ENCODE measurements at places on chromosomes 12 and 14.

DNA sequence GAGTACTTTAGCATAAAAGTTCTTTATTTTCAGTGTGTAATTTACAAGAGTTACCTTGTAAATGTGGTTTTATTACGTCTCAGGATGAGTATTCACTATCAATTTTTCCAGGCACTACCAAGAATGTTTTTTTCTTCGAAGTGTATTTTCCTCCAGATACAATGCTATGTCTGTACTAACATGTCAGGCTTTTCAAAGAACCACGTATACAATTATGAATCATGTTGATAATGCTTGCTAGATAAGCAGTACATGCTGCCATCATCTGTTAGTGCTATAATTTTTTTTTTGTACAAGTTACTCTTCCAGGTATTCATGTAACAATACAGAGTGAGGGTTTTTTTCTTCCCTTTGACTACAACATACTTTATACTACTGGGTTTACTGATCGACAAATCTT, 5.6 kb upstream of the KANSL2 start:
- no peak for DNase-seq

DNA sequence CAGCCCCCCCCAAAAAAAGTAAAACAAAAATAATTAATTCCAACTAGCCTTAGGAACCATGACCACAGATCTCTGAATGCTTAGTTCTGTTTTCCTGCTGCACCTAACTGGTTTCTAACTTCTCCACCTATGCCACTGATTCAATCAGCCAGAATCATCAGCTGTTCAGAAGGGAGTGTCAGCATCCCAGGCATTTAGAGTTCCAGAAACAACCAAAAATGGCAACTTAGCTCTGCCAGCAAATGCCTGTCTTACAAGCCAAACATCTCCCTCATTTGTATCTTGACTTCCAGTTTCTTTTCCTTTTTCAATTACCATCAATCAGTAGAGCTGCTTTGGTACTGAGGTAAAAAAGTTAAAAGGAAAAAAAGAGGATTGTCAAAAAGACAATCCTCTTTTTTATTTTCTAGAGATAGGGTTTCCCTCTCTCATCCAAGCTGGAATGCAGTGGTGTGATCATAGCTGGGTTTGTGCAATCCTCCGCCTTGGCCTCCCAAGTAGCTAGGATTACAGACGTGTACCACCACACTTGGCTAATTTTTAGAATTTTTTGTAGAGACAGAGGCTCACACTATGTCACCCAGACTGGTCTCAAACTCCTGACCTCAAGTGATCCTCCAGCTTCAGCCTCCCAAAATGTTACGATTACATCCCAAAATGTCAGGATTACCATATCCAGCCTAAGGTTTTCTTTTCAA, 45.2 kb upstream of the ISM2 start:
- DNase-seq: no peak

DNA sequence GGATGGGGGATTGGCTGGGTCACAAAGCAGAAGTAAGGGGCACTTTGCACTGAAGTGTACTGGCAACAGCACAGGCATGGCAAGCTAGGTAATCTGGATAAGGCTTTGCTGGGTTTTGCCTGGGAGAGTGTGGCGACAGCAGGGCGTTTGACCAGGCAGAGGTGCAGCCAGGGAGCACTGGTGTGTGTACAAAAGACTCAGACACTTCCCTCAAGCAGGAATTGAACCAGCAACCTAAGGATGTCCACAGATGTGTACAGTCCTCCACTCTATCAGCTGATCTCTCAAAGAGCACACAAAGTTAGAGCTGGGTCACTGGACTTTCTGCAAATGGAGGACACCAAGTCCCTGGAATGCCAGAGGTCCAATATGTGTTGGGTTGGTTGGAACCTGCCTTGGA, 15.4 kb upstream of the RNASE4 start:
- DNase-seq: no peak

DNA sequence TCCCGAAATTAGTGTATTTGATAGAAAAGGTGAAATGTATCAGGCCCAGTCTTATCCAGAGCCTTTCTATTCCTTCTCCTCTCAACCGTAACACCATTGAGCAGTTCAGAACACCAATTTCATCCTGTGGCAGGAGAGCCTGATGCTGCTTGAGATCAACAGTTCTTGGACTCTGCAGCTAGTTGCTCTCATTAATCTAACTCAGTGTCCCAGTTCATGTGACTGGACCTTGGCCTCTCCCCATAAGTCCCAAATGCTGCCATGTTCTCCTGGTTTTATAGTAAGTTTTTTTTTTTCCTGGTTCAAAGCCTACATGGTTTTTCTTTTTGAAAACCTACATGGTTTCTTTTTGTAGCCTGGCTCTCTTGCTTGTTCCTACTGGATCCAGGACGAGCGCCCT, 293.9 kb downstream of the ITPR2 start:
- no peak for DNase-seq

- no peak for DNase-seq
These were observed 48.8 kb downstream of the SYNE3 start for GRCh38 chr14:95467657-95468056.

GRCh38 chr14:99156090-99156425, 115.9 kb downstream of the BCL11B start:
- no peak for DNase-seq

- DNase-seq: peak; percentile 44
These were observed 23.1 kb upstream of the LRTM2 start for GRCh38 chr12:1797011-1797901.

GRCh38 chr14:38837343-38838048, 265.5 kb downstream of the SEC23A start:
- DNase-seq: no peak

GRCh38 chr14:31716208-31716607, 155.0 kb downstream of the NUBPL start:
- DNase-seq: no peak

GRCh38 chr12:113456761-113457160, 14.9 kb downstream of the LHX5 start:
- DNase-seq: no peak

DNA sequence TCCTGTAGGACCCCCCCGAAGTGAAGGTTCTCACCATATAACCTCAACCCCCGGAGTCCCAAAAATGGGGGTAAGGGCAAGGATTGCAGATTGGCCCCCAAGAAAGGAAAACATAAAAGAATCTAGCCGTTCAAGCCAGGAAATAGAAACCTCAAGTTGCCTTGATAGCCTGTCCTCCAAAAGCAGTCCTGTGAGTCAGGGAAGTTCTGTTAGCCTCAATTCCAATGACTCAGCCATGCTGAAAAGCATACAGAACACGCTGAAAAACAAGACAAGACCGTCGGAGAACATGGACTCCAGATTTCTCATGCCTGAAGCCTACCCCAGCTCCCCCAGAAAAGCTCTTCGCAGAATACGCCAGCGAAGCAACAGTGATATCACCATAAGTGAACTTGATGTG, 344.2 kb upstream of the RGS6 start:
- no peak for DNase-seq

- DNase-seq: no peak
These were observed 46.6 kb upstream of the TMEM233 start for GRCh38 chr12:119547001-119547400.

DNA sequence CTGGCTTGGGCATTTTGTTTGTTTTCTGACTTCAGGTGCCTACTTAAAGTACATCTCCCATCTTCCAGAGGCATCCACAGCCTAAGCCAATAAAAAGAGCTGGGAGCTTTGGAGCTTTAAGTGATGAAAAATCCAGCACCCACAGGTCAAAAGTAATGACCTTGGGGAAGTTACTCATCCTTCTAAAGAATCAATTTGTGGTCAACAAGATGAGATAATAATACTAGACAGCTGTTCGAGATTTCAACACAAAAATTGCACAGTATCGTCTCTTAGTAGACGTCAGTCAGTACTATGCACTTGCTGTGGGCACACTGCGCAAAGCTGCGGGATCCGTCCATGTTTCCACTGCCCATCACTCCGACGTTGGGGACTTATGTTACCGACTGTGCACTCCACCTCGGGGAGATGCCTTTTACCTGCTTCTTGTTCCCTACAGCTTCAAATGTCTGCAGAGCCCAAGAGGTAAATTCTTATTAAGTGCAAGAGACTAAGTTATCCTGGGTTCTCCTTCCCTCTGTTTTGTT, 1.3 kb downstream of the ST8SIA1 start:
- DNase-seq: no peak

DNA sequence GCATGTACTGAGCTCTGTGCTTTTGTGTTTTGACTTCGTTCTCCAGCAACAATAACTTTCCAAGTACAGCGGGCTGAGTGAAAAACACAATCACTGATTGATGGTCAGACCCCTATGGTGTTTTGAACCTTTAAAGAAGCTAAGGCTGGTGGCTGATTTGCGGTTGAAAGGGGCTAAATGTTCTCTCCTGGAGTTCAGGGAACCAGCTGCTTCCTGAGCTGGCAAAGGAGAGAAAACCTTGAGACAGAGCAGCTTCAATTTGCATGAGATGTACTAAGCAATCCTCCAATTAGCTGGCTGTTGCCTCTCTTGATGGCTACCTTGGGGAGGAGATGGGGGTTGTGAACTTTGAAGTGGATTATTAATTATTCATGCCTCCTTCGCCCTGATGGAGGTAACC, 546.7 kb upstream of the SEL1L start:
- DNase-seq: no peak

- no peak for DNase-seq
These were observed 53.9 kb upstream of the NUDT4 start for GRCh38 chr12:93323625-93324329.

DNA sequence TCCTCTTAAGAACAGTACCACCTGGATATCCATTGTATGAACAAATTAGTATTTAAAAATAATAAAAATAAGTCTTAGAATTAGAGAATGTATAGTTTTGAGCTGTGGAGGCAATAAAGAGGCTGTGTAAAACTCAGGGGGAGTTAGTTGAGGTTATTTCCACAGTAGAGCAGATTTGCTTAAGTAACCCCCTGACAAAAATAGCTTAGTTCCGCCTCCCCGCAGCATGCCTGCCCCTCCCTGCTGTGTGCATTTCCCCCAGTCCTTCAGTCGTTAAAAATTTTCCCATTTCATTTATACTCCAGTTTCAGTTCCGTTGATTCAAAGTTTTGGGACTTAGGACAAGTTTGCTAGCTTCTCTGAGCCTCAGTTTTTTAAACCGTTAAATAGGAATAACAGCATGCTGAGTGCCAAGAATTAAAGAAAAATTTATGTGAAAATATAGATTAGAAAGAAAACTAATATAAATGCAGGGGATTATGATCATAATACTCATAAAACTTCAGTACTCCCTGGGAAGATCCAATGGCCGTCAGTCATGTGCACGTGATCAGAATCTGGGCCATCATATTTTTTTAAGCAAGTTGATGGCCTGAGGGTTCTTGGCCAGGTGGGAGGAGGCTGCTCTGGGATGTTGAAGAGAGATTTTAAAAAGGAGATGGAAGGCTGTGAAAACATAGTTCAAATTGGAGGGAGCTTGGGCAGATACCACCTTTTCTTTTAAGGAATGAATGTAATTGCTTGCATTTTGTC, 14.5 kb upstream of the SLC38A2 start:
- DNase-seq: no peak

DNA sequence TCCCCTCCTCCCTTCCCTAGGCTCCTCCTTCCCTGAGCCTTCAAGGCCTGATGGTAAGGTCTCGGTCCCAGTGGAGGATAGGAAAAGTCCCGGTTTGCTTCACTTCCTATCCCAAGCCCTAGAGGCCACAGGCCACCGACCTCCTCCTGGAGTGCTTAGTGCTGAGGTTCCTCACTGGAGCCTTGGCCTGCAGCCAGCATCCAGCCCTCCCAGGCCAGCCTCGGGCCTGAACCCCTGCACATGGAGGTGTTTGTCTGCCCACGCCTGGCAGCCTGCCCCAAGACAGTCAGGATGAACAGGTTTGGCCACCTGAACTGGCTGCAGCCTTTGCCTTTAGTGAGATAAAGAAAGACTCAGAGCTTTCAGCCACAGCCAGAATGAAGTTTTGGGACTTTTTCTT, 15.8 kb upstream of the KRT7 start:
- DNase-seq: no peak

DNA sequence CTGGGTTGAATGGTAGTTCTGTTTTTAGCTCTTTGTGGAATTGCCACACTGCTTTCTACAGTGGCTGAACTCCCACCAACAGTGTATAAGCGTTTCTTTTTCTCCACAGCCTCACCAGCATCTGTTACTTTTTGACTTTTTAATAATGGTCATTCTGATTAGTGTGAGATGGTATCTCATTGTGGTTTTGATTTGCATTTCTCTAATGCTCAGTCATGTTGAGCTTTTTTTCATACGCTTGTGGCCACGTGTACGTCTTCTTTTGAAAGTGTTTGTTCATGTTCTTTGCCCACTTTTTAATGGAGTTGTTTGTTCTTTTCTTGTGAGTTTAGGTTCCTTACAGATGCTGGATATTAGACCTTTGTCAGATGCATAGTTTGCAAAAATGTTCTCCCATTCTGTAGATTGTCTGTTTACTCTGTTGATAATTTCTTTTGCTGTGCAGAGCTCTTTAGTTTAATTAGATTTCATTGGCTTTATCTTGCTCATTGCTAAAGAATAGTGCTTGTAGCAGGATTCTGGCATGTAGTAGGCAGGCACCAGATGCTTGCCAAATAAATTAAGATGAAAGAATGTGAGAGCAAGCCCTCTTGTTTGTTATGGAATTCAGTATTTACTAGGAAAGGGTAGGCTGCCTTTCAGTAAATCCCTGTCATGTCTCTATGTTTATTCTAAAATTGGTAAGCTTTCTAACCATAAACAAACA, 86.8 kb downstream of the PDE3A start:
- no peak for DNase-seq

GRCh38 chr12:122958198-122958888, 7.9 kb downstream of the ABCB9 start:
- DNase-seq: no peak
